ENCODE measurements at places on chromosomes 11 and 22. TPM values are rescaled to one million over a fixed set of nuclear protein-coding genes. Genes with fewer than 3 reads are reported as not detected.

DNA sequence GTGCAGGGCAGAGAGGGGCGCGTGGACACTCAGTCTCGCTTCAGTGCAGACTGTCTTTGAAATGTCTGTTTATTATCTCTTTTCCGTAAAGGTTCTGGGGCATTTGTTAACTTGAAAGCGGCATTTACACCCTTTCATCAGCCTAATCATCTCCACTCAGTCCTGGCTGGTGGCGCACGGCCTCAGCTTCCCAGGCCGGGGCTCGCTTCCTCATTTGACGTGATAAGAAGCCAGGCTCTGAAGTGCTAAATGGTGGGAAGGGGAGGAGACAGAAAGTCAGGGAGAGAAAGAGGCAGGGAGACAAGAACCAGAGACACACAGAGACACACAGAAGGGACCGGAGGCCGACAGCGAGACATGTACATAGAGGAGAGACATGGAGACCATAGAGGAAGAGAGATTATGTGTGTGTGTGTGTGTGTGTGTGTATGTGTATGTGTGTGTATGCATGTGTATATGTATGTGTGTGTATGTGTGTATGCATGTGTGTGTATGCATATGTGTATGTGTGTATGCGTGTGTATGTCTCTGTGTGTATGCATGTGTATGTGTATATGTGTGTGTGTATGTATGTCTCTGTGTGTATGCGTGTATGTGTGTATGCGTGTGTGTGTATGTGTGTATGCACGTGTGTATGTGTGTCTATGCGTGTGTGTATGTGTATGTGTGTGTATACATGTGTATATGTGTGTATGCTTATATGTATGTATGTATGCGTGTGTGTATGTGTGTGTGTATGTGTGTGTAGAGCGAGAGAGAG, 101.5 kb downstream of the ST3GAL4 start:
- no peak for DNase-seq

DNA sequence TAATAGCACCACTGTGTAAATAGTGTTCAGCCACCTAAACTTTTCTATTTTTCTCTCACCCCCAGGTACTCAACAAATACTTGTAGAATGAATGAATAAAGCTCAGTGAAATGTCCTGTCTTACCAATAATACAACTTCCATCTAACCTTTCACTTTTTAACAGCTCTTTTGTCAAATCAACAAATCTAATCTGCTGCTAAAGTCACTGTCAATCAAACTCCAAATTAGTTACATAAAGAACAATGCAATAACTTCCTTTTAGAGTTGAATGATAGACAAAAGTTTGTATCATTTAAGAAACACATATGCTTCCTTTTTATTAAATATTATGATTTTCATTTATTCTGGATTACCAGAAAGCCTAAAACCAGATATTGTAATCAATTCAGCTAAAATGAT, 34.7 kb upstream of the C11orf58 start:
- no peak for DNase-seq

- DNase-seq: peak; percentile 30
These were observed 26.9 kb downstream of the ARFGAP2 start for GRCh38 chr11:47149782-47150181.

GRCh38 chr22:29846290-29846689, 8.2 kb upstream of the ASCC2 start:
- no peak for DNase-seq

DNA sequence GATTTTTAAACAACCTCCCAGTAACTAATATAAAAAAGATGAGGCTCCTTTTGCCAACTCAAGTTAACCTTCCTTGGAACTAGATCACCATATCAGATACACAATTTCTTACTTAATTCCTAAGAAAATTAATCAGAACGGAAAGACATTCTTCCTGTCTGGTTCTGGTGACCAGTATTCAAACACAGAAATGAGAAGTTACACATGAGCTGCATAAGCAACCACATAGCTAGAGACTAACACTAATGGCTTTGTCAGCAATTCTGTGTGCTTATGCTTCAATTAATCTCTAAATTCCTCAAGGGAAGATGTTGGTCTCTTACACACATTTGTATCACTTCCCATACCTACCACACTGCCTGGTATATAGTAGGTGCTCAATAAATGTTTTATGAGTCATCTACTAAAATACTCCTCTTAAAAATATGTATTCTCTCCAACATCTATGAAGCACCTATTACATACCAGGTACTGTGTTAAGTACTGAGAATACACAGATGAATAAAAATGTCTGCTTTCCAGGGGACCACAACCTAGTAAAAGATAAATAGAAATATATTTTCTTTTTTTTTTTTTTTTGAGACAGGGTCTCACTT, 54.5 kb downstream of the GAB2 start:
- no peak for DNase-seq

- DNase-seq: no peak
These were observed 112.1 kb upstream of the OR4B1 start for GRCh38 chr11:48104568-48104924.

GRCh38 chr11:86386283-86386682, 11.6 kb downstream of the CCDC81 start:
- no peak for DNase-seq

DNA sequence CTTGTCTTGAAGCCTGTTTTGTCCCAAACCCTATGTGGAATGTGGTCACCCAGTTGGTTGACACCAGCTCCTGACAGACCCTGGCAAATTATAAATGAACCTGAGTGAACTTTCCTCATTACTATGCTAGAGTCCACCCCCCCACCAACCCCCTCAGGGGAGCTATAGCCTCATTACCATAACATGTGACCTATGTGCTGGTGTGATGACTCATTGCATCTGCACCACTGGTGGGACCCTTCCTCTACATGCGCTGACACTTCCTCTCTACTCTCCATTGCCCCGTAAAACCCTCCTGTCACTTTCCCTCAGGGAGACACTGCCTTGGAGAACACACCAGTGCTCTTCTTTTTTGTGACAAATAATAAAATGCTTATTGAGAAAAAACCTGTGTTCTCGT, 105.0 kb upstream of the SESN3 start:
- DNase-seq: no peak

GRCh38 chr22:49525801-49526535, 301.7 kb downstream of the BRD1 start:
- no peak for DNase-seq

DNA sequence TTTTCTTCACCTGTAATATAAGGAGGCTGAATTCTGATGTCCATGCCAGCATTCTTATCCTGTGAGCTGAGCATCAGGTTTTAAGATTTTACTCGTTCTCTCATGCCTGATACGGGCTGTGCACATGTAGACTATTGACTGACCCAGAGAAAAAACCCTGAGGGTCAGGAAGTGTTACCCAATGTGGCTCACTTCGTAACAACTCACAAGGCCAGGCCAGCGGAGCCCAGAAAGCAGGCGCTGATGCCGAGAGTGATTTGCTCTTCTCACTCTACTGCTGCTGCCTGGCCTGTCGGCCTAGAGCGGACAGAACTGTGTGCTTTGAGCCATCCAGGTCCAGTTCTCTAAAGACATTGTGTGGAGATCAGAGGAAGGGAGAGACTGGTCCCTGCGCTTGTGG, 10.8 kb downstream of the THYN1 start:
- no peak for DNase-seq

- no peak for DNase-seq
These were observed 12.8 kb downstream of the TTLL12 start for GRCh38 chr22:43173976-43174720.

- no peak for DNase-seq
These were observed 17.4 kb downstream of the LRRC32 start for GRCh38 chr11:76653012-76653673.

DNA sequence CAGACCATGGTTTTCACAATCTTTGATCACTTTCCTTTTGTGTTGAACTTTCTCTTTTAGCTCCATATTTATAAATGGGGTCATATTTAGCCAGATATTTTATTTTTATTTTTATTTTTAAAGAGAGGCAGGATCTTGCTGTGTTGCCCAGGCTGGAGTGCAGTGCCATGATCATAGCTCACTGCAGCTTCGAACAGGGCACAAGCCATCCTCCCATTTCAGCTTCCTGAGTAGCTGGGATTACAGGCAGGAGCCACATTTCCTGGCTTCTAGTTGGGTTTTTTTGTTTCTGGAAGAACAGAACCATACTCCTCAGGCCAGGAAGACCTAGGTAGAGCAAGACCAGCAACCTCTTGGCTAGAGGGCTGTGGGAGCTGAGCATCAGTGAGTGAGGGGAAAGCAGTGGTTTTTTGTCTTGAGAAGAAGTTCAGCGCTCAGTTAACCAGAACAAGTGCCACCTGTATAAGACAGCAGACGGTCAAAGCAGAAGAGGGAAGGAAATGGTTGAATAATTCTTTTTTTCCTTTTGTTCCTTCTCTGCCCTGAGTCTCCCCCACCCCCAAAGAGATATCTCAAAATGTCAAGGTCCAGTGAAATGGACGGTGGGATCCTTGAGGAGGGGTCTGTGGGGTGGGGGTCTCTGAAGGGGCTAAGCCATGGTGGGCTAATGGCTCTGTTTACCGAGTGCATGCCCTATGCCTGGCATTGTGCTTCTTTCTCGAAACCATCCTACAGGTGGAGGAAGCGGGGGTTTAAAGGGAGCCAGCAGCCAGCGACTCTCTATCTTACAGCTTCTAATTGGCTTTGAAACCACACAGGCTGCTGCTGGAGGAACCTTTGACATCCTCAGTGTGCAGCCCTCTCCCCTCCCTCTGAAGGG, 63.0 kb downstream of the PTPRJ start:
- DNase-seq: no peak

GRCh38 chr11:68925611-68926010, 21.9 kb downstream of the IGHMBP2 start:
- DNase-seq: no peak

OR2D2 gene
- not detected for total RNA-seq

FAM227A gene
- total RNA-seq: 0.56 TPM

SH3BP1 gene
- total RNA-seq: 3.0 TPM

PANX2 gene
- total RNA-seq: 0.25 TPM
